ENCODE measurements at places on chromosomes 6 and 20. TPM values are rescaled to one million over a fixed set of nuclear protein-coding genes. Genes with fewer than 3 reads are reported as not detected.

- DNase-seq: no peak
Measured at GRCh38 chr6:20900389-20901160, 366.3 kb downstream of the CDKAL1 start.

DNA sequence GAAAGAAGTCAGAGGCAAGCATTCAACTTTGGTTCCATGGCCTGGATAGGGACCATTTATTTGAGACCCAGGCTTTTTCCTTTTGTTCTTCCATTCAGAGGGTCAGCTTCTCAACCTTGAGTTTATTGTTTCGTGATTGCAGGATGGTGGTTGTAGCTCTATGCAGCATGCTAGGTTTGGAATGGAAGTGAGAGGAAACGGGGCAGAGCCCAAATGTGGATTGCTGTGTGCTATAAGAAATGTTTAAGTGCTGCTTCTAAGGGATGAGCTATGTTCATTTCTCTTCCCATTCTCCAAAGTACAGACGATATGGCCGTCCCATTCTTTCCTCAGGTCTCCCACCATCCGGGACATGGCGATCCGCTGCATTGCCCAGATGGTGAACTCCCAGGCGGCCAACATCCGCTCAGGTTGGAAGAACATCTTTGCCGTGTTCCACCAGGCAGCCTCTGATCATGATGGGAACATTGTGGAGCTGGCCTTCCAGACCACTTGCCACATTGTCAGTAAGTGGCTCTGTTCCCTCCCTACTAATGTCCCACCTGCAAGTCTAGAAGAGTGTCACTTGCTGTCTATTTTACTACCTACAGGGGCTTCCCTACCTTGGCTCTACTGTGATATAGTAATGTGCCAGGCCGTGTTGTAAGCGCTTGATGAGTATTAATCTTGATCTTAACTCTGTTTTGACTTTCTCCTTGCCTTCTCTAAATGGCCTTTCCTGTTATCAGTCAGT is 36.0 kb upstream of the CSE1L start:
- DNase-seq: no peak

DNA sequence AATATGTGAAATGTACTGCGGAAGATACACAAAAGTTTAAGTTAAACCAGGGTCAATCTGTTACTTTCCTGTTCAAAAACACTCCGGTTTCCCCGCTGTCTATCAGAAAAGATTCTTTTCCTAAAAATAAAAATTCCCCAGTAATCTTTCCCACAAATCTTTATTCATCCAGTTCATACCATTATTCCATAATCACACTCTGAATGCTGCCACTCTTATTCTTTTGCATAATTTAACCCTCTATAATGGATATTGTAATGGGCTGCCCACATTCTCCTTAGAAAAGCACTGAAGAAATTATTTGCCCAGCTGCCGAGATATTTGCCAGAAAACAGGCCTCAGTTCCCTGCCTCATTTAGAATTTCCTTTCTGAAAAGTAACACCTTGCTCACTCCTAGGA is 68.6 kb downstream of the EPHA7 start:
- no peak for DNase-seq

- no peak for DNase-seq
Measured at GRCh38 chr6:138286698-138287097, 68.4 kb upstream of the PBOV1 start.

Gene SPAG4
- 2.4 TPM for total RNA-seq

- no peak for DNase-seq
Measured at GRCh38 chr20:667351-668034, 8.1 kb downstream of the SCRT2 start.

GRCh38 chr6:8017276-8017701 is 46.9 kb downstream of the BLOC1S5 start:
- DNase-seq: no peak

GRCh38 chr6:135325624-135326424 is 144.7 kb downstream of the MYB start:
- DNase-seq: no peak

DNA sequence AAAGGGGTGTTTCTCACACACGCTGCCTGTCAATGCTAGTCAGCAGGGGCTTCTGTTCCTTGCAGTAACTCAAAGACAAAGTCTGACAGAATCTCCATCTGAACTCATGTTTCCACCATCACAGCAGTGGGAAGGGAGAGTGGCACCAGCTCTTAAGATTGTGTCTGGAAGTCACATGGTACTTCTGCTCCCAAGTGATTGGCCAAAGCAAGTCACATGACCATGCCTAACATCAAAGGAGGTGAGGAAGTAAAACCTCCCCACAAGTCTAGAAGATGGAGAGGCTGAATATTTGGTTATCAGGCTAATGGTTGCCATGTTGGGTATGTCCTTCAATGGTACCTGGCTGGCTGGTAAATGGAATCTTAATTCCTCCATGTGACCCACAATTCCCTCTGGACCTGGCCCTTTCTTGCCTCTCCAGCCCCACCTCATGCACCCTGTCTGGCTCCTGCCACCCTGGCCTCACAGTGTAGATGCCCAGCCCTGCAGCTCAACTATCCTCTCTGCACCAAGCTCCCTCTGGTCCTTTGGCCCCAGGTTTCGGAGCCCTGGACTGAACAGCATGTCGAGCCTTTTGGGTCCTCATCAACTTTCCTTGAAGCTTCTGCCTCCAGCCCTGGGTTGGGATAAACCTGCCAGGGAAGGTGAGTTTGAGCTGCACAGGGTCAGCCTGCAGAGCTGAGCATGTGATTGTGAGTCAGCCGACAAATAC is 51.0 kb upstream of the PMEPA1 start:
- no peak for DNase-seq

Gene ZC3H12D
- 0.07 TPM for total RNA-seq
